ENCODE measurements at places on chromosomes 11 and 22.

DNA sequence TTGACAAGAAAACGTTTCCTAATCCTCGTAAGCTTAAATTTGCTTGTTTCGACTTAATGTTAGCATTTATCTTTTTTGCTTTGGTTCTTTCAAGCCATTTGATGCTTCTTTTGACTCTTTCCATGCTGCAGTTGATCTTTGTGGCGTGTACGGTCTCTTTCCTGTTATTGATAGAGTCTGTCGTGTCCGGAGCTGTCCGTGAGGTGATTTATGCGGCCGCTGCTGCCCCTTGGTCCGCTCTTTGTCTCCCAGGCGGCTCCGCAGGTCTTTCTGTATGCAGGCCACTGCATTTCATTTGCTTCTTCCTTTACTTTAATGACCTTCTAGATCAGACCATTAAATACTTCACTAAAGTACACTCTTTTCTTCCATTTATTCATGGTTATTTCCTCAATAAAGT lies 50.3 kb downstream of the TBC1D22A start:
- no peak for DNase-seq

DNA sequence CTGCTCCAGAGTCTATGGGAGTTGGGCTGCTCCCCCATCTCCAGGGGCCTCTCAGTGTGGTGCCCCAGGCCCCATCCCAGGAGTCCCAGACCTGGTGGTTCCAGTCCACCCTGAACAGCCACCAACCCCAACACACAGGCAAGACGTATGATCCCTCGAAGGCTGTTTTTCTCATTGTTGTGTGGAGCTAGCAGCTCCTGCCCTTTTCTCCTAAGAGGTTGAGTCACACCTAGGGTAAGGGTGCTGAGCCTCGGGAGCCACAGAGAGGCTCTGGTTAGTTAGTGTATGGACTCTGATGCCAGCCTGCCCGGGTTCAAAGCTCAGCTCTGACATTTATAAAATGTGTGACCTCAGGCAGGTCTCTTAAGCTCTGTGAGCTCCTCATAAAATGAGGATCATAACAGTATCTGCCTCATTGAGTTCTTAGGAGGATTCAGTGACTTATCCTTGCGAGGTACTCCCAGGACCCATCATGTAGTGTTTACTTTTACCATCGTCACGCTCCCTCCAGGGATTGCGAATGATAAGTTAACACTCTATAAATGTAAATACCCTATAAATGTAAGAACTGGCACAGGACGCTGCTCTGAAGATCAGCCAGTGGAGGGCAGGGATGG lies 47.2 kb downstream of the FBLN1 start:
- DNase-seq = no peak

GRCh38 chr11:114496915-114497314 lies 57.6 kb downstream of the REXO2 start:
- DNase-seq = no peak

GRCh38 chr11:103110391-103110790 lies 1.2 kb downstream of the DYNC2H1 start:
- DNase-seq = no peak

DNA sequence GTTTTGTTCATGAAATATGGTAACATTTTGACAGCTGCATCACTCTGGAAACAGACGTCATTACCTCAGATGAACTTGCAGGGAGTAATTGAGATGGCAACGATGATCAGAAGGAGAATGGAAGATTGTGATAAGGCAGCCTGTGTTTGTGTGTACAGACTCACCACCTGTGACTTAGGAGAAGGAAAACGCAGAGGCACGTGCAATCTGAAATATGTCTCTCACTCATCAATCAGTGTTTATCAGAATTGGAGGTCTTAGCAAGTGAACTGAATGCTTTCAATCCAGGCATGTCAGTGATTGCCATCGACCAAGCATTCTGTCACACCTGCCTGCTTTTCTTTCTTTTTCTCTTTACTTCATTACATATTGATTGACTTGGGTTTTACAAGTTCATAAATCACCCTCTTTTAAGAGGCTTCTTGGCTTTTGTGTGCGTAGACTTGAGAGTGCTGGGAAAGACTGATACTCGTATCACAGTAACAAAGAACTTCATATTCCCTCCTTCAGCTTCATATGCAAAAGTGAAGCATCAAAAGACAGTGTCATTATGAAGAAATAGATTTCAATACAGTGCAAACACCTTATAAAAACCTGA lies 24.6 kb downstream of the FAT3 start:
- no peak for DNase-seq

DNA sequence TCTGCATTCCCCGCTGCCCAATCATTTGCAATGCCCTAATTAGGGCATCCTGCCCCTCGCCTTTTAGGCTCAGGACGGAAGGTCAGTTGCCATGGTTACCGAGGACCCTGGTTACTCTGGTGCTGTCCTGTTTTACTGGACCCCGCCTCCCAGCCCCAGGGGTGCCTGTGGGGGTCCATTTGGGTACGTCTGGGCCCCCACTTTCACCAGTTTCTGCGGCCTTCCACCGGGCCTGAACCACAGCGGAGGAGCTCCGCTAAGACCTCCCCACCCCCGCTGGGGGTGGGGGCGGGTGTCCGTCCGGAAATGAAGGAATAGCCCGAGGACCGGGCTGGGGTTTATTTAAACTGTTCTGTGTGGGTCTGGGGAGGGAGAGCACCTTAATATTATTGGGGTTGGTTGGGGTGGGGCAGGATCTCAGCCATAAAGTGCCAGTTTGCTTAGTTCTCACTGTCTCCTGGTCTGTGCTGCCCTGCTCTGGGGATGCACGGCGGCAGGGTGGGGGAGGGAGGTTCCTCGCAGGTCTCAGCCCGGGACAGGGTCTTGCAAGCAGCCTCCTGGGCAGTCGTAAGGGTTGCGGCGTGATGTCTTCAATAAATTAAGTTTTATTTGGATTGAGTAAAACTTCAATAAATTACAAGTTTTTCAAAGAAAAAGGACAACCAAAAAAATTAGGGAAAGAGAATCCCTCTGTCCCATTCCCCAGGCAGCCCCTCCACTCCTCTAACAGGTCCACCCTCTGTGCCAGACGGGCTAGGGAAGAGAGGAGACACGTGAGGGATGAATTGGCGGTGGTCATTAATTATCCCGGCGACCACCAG lies 5.3 kb downstream of the PHOX2A start:
- peak; percentile 48 for DNase-seq

DNA sequence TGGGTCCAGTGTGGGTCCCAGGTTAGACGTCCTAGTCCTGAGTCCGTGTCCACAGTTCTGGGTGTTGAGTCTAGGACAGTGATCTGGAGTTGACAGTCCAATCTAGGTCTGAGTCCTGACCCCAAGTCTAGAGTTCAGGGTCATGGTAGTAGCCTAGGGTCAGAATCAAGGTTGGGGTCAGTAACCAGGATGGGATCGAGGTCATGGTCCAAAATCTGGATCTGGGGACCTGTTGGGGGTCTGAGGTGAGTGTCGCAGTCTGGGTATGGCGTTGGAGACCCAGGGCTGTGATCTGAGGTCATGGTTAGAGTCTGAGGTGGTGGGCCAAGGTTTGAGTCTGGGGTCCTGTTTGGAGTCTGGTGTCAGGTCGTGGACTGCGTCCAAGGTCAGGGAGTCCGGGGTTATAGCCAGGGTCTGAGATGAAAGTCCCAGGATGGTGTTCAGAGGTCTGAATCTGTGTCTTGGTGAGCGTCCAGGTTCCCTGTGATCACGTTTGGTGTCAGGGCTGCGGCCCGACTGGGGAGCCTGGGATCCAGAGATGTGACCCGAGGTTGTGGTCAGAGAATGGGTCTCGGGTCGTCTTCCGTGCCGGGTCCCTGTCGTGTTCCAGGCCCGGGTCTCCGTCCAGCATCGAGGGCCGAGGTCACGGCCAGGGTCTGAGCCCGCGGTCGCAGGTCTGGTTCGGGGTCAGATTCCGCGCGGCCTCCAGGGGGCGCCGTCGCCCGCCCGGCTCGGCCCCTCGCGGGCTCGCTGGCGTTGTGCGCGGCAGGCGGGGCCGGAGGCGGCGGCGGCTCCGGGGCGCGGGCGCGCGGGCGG lies 432 bp upstream of the GRK2 start:
- DNase-seq = peak; percentile 99
